ENCODE measurements at places on chromosomes 4 and X.

DNA sequence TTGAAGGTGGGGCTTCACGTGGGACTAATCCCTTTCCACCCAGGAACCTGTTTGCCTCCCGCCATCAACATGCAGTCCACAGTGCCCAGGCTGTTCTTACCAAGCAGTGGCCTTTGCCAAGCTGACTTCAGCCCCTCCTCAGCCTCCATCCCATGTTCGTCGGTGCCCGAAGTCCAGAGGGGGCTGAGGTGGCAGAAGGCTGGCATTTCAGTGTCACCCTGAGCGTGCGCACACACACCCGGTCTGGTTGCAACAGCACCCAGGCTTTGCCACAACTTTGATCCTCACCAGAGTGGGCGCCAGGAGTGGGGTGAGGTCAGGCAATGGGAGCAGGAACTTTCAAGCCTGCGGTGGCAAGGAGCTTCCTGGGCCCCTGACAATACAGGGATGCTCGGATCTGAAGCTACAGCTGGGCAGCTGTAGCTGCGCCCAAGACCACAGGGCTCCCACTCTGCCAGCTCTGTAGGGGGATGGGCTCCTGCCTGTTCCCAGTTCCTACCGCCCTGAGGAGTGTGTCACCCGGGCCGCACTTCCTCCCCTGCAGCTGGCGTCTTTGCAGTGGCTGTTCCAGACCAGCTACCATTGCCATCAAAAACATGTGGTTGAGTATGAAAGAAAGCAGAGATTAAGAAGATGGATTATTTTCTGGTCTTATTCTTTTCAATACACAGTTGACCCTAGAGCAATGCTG lies 428.0 kb downstream of the EPHA5 start:
- DNase-seq = no peak

GRCh38 chr4:114192854-114193253 lies 213.4 kb upstream of the ARSJ start:
- no peak for DNase-seq

DNA sequence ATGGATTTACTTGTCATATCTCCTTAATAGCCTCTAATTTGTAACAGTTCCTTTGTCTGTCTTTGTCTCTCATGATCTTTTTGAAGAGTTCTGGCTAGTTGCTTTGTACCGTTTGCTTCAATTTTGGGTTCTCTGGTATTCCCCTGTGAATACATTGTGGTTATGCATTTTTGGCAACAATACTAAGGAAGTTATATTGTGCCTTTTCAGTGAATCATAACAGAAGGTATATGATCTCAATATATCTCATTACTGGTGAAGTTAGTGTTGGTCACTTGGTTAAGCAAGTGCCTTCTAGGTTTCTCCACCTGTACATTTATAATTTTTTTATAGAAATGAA lies 48.6 kb downstream of the DCLK2 start:
- no peak for DNase-seq

- peak; percentile 12 for DNase-seq
Measured at GRCh38 chrX:56733459-56734046, 4.5 kb downstream of the NBDY start.

DNA sequence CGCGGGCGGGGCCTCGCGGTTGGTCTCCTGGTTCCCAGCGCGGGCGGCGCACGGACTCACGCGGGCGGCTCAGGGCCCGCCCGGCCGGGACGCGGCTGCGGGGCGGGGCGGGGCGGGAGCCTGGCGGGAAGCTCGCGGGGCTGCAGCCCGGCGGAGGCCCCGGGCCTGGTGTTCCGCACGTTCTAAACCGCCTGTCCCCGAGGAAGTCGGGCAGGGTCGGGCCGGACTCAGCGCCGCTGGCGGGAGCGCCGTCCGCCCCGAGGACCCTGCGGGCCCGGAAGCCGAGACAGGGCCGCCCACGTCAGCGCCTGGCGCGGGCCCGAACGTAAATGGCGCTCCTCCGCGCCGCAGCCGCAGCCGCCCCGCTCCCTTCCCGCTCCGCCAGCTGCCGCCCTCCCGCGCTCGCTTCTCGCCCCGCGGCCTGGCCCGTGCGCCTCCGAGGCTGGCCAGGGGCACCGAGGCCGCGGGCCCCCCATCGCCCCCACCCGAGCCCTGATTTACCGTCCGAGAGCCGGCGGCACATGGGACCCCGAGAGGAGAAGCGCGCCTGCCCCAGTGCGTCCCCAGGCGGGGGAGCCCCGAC lies 309 bp upstream of the CTBP1 start:
- DNase-seq = peak; percentile 83

- DNase-seq = no peak
Measured at GRCh38 chr4:101846550-101846949, 56.0 kb downstream of the BANK1 start.

- DNase-seq = no peak
Measured at GRCh38 chr4:98720871-98721480, 62.6 kb upstream of the TSPAN5 start.

- no peak for DNase-seq
Measured at GRCh38 chr4:77418333-77418732, 187.3 kb upstream of the CXCL13 start.

DNA sequence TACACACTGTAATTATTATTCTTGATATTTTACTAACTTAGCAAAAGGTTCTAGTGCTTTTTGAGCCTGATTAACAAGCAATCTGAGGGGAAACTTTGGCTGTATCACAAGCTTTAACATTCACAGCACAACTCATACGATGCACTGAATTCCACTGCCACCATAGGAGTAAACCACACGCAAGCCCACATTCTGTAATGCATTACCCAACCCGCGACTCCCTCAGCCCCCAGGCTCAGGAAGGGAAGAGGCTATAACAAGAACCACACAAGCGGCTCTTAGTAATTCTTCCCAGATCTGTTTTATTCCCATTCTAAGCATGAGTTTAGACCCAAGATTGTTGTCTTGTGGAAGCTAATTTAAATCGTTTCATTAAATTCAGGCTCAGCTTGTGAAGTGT lies 138.5 kb upstream of the TBL1X start:
- no peak for DNase-seq

DNA sequence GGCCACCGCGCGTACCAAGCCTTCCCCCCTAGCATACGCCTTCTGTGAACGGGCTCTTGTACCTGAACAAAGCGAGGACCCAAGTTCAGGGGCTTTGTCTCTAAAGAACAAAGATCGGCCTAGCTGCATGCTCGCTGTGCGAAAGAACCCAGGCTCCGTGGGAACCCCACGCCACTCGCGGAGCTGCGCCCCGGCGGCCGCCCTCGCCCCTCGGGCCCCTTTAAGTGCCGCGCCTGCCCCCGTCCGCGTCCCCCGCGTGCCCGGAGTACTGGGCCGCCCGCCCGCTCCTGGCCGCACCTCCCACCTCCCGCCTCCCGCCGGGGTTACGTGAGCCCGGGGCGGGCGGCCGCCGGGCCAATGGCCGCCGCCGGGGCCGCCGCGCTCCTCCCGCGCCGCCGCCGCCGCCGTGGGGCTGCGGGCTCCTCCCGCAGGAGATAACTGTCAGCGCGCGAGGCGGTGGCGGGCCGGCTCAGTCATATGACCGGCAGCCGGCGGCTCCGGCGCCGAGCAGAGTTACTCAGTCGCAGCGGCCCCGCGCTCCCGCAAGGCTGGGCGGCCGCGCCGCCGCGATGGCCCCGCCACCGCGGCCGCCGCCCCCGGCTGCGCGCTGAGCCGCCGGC lies at the start of gene FNIP2:
FNIP2 (plus strand) TSS at position 472 of the 620 bp plus-strand sequence. CDS start 187 bp downstream, outside the sequence.
- peak; percentile 46 for DNase-seq

DNA sequence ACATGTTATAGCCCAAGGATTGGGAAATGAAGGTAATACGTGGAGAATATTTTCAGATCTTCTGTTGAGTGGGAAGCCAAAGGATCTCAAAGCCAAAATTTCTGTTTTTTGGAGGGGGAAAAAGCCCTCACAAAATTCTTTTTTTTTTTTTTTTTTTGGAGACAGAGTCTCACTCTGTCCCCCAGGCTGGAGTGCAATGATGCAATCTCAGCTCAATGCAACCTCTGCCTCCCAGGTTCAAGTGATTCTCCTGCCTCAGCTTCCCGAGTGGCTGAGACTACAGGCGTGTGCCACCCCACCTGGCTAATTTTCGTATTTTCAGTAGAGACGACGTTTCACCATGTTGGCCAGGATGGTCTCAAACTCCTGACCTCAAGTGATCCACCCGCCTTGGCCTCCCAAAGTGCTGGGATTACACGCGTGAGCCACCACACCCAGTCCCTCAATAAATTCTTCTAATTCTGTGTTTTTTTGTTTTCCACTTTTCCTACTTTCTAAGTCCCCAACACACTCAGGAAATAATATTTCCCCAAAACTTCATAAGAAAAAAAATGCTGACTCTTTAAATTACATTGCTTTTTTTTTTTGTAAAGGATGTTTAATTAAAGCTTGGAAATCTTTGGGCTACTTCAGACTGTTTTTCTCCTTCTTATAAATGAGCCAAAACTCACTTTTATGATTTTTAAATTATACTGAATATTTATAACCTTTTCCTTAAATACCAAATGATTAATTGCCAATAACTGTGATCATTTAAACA lies 51.6 kb downstream of the RPS3A start:
- DNase-seq = no peak

- no peak for DNase-seq
Measured at GRCh38 chr4:110152386-110152785, 46.0 kb downstream of the ELOVL6 start.

- DNase-seq = no peak
Measured at GRCh38 chr4:42415281-42415680, 18.0 kb downstream of the SHISA3 start.

DNA sequence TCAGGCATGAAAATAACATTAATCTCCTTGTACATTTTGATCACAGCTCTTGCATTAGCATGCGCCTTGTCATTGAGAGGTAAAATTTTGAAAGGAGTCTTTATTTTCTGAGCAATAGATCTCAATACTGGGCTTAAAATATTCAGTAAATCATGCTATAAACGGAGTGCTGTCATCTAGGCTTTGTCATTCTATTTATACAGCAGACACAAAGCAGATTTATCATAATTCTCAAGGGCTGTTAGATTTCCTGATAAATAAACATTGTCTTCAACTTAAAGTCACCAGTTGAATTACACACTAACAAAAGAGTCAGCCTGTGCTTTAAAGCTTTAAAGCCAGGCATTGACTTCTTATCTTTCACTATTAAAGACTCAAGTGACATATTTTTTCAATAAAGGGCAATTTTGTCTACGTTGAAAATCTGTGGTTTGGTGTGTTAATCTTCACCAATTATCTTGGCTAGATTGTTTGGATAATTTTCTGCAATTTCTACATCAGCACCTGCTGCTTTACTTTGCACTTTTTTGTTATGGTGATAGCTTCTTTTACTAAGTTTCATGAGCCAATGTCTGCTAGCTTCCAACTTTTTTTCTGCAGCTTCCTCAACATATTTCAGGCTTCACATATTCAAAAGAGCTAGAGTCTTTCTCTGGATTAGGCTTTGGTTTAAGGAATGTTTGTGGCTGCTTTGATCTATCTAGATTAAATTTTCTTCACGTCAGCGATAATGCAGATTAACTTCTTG lies 27.9 kb upstream of the UGT2B4 start:
- no peak for DNase-seq

- DNase-seq = no peak
Measured at GRCh38 chr4:7382634-7383014, 52.1 kb downstream of the PSAPL1 start.

- no peak for DNase-seq
Measured at GRCh38 chrX:20315140-20315539, 48.4 kb upstream of the RPS6KA3 start.

- no peak for DNase-seq
Measured at GRCh38 chr4:6452897-6453687, 19.3 kb downstream of the PPP2R2C start.

- no peak for DNase-seq
Measured at GRCh38 chr4:165288226-165288625, 39.2 kb upstream of the MSMO1 start.

DNA sequence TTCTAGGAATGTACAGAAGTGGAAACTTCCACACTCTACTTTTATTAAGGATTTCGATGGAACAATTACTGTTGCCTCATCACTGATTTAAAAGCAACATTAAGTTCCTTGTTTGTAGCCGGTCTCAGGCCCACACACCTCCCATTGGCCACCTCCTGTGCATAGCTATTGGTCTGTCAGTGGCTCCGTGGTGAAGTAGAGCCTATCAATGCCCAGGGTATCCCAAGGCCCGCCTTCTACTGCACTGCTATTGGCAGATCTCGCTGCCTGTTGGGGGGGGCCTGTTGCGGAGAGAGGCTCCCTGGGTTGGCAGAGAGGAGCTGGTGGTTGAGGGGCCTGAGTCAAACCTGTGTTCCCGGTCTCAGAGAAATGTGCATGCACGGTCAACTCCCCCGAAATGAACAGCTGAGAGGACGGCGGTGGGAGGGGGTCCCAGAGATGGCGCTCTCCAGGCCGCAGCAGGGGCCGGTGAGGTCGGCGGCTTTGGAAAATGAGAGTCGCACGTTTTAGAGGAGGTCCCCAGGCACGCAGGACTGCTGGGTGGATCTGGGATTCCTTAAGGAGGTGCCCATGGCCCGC lies 4.9 kb upstream of the ARAF start:
- peak; percentile 95 for DNase-seq

DNA sequence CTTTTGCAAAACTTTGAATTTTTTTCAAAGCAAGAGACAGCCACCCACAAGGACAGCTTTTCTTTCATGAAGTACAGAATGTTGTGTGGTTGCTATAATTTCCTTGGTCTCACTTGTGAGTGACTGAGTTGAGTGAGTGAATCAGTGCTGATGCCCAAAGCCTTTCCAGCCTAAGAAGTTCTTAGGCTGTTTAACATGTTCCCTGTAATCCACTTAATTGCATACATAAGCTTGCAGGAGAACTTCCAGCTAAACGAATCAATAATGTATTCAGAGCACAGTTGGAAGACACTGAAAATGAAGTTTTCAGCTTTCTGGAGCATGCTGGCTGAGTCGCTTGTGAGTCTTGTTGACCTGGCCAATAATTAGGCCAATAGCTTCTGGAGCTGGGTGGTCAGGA lies 42.0 kb upstream of the GK2 start:
- DNase-seq = peak; percentile 17

GRCh38 chrX:1440506-1440905 lies 12.2 kb downstream of the ASMTL start:
- no peak for DNase-seq

- no peak for DNase-seq
Measured at GRCh38 chrX:70264784-70265183, 3.4 kb upstream of the ARR3 start.

Data from NCI-H524 (cell line).